RWPE2 (cell line): ENCODE measurements at places on chromosomes 12 and 14.

GRCh38 chr14:101294136-101294535 is 267.2 kb upstream of the DIO3 start:
- no peak for DNase-seq

DNA sequence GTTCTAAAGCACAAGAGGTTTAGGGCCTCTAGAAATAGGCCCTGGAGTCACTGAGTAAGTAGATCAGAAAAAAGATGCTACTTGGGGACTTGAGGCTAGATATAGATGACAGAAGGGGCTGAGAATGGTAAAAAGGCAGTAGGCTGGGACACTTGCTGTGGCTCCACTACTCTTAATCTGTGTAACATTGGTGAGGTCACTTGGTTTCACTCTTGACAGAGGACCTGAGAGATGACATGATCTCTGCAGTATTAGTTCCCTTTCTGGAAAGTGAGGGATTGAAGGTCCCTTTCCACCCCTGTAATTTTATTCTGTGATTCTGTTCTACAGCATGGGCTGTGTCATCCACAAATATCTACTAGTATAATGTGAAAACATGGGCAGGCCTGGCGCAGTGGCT is 39.7 kb downstream of the MAPKAPK5 start:
- no peak for DNase-seq

- DNase-seq = no peak
Measured at GRCh38 chr12:25872137-25872536, 86.3 kb upstream of the RASSF8 start.

GRCh38 chr12:89840162-89840922 is 131.7 kb upstream of the ATP2B1 start:
- no peak for DNase-seq

DNA sequence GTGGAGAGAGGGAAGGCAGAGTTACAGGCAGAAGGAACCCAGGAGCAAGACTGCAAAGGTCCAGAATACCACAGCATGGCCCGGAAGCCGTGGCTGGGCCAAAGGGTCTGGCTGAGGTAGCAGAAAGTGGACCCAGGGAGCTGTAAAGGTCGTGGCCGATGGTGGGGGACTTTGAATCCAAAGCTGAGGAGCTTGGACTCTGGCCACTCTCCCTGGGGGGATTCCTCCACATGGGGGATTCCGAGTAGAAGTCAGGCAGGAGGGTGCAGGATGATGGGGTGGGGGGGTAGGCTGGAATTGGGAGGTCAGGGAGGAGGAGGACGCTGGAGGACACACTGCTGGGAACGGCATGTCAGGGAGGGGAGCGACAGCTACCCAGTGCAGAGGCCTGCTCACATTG is 125.2 kb downstream of the GCH1 start:
- DNase-seq = no peak

DNA sequence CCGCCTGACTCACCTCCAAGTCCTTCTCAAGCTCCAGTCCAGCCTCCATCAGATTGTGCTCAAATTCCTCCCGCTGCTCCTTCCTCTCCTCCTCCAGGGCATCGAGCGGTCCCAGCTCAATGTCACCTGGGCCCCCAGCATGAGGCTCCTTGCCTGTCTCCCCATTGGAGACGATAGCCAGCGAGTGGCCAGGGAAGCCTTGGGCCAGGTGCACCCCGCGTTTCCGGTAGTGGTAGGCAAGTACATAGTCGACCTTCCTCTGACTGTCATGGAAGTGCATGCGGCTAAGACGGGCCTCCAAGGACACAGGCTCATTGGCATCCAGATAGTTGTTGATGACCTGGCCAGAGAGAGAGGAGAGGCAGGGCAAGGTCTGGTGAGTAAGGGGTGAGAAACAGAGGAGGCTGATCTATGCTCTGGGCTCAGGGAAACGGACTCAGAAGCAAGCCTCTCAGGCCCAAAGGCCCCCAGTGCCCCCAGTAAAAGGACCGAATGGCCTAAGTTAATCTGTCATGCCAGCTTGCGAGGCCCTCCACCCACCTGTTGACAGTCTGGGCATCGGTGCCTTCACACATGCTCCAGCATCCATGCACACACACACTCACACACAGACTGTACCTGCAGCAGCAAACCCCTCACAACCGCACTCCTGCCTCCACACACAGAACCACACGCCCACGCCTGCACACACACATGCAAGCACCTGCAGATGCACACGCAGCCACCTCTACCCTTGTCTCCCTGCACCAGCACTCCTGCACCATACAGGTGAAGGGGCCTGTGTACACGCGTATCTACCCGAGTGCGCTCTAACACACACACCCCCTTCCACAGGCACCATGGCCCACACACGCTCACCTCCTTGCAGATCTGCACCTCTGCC is 23.8 kb downstream of the ANO2 start:
- DNase-seq = no peak

- no peak for DNase-seq
Measured at GRCh38 chr12:116346741-116347140, 69.2 kb upstream of the MED13L start.

- peak; percentile 82 for DNase-seq
Measured at GRCh38 chr14:105093038-105093430, 27.8 kb upstream of the GPR132 start.

- no peak for DNase-seq
Measured at GRCh38 chr14:69518289-69519101, 34.0 kb downstream of the PLEKHD1 start.

DNA sequence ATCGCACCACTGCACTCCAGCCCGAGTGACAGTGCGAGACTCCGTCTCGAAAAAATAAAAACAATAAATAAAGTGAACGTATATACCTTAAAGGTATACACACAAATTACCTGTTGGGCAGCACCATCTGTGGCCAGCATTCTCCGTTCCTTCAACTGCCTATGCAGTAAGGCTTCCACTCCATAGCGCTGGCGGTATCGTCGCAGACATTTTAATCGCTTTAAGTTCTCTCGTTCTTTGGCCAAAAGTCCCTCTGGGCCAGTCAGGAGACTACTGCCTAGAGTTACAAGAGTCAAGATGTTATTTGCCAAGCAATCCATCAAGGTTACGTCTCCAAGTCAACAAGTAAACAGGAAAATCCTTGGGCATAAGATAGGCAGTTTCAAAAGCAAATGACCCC is 13.0 kb downstream of the KANSL2 start:
- DNase-seq = no peak

DNA sequence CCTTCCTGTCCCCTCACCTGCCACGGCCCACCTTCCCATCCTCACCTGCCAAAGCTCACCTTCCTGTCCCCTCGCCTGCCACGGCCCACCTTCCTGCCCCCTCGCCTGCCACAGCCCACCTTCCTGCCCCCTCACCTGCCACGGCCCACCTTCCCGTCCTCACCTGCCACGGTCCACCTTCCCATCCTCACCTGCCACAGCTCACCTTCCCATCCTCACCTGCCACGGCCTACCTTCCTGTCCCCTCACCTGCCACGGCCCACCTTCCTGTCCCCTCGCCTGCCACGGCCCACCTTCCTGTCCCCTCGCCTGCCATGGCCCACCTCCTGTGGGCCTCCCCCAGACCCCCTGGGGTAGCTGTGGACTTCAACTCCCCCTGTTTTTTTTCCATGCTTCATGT is 48.8 kb upstream of the GPR68 start:
- no peak for DNase-seq

DNA sequence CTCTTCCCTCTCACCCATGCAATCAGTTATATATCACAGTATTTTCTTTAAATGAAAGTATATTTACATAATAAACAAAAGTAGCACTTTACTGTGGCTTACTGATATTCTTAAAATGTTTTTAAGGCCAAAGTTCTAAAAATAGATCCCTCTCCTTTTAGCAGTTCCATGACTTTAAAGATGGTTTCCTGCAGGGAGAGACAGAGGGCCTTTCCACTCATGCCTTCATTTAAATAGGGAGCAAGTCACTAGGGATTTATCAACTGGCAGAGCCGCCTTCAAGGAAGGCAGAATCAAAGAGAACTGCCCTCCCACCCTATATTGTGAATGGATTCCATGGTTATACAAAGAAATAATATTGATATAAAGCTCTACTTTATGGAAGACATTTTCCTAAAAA is 55.5 kb downstream of the DUSP16 start:
- DNase-seq = no peak

- no peak for DNase-seq
Measured at GRCh38 chr14:49545716-49546115, 40.5 kb downstream of the RPS29 start.

DNA sequence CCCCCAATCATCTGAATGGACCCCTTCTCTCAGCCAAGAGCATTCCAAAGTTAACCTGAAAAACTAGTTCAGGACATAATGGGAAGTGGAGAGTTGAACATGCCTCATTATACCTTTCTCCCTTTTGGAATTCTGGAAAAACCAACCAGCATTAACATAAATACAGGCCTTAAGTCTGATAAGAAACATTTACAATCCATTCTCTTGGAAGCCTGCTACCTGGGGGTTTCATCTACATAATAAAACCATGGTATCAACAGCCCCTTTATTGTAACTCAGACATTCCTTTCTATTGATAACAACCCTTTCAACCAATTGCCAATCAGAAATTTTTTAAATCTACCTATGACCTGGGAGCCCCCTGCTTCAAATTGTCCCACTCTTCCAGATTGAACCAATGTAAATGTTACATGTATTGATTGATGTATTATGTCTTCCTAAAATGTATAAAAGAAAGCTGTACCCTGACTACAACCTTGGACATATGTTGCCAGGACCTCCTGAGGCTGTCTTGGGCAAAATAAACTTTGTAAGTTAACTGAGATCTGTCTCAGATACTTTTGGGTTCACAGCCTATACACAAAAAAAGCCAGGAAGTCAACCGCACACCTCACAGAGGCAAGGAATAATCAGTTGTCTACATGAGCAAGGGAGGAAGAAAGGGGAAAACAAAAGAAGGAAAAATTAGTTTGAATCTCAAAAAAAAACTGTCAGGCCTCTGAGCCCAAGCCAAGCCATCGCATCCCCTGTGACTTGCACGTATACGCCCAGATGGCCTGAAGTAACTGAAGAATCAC is 17.6 kb upstream of the SSTR1 start:
- DNase-seq = no peak

DNA sequence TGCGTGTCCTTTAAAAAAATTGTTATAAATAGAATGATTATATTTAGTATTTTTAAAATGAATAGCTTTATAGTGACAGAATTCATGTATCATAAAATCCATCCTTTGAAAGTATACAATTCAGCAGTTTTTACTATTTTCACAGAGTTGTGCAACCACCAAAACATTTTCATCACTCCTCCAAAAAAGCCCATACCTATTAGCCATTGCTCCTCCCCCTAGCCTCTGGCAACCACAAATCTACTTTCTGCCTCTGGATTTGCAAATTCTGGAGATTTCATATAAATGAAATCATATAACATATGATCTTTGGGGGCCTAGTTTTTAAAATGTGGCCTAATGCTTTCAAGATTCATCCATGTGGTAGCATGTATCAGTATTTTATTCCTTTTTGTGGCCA is 117.9 kb upstream of the MED13L start:
- no peak for DNase-seq

- no peak for DNase-seq
Measured at GRCh38 chr14:70811578-70811977, 2.3 kb upstream of the MAP3K9 start.

DNA sequence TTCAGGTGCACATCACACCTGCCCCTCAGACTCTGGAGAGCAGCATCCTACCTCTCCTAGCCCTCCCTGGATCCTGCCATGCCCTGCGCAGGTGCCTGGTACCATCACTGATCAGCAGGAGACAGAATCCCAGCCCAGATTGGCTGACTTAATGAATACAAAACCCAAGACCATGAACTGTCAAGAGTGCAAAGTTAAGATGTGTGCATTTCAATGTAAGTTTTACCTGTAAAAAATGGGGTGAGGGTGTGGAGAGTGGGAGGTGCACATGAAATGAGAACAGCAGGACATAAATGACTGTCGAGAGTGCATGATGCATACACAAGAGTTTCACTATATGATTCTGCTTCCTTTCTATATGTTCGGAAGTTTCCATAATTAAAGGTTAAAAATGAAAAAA is 57.9 kb upstream of the GPR68 start:
- DNase-seq = no peak

DNA sequence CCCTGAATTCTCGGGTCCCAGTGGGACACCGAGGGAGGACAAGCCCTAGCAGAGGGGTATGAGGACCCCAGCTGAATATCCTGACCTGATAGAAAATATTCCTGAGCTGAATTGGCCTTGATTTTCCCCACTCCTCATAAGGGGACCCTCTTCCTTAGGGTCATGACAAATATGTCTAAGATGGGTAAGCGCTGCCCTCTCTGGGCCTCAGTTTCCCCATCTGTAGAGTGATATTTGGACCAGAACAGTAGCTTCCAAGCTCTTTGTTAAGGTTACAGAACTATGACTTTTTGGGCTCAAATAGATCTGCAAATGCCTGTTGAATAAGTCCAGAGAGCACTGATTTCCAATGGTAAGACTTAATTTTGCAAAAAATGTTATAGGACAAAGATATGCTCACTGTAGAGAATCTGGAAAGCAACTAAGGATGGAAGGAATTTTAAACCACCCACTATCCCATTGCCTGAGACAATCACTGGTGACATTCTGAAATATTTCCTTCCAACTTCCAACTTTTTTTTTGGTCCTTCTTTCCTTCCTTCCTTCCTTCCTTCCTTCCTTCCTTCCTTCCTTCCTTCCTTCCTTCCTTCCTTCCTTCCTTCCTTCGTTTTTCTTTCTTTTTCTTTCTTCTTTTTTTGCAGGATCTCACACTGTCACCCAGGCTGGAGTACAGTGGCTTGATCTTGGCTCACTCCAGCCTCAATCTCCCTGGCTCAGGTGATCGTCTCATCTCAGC is 32.0 kb downstream of the MYL2 start:
- no peak for DNase-seq

GRCh38 chr12:132449565-132450417 is 40.2 kb upstream of the FBRSL1 start:
- no peak for DNase-seq

DNA sequence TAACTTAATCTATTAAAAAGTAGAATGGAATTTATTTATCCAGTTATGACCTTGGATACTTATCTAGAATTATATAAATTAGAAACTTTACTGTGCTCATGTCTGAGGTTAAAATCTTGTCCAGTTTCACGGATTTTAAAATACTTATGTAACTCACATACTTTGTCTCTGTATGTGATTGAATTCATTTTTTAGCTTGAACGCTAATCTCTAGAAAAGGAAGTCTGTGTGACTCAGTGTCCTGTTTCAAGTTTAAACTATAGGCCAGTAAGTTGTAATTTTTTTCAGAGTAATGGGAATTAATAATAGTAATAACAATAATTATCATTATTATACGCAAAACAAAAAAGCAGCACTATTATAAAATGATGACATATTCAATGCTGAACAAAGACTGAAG is 168.6 kb downstream of the CPNE8 start:
- no peak for DNase-seq

DNA sequence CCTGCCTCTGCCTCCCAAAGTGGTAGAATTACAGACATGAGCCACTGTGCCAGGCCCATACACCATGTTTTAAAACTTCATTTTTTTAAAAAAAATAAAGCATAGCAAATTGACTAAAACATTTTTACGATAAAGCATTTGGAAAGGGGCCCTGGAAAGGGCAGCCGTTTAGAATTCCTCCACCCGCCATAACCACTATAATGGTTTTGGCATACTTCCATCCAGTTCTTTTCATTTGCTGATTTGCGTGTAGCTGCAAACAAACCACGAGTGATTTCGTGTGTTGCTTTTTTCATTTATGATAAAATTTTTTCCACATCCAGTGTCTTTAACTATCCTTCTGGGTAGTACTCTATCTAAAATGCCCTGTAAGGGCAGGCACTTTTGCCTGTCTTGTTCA is 91.8 kb upstream of the RIN3 start:
- DNase-seq = no peak
